ENCODE measurements at places on chromosomes 16 and 17. TPM values are rescaled to one million over a fixed set of nuclear protein-coding genes. Genes with fewer than 3 reads are reported as not detected.

The MARVELD3 gene
- not detected for total RNA-seq

The SLC38A8 gene
- total RNA-seq, result not detected

The HASPIN gene
- total RNA-seq, result 17.5 TPM

The TBC1D3H gene
- not detected for total RNA-seq

The TBC1D3E gene
- not detected for total RNA-seq

The ITGAD gene
- 0.09 TPM for total RNA-seq
